ENCODE measurements at places on chromosomes 2 and 18. TPM values are rescaled to one million over a fixed set of nuclear protein-coding genes. Genes with fewer than 3 reads are reported as not detected.

Gene SCLY
- total RNA-seq: 21.2 TPM

Gene SLC8A1
- 0.21 TPM for total RNA-seq

- no peak overlapping the region for H3K4me3 ChIP-seq
- H3K27me3 ChIP-seq: no peaks in the 10 kb centered on the region
- H3K27ac ChIP-seq: no peak overlapping the region
- H3K4me1 ChIP-seq: no peaks in the 10 kb centered on the region
- H3K36me3 ChIP-seq: no peaks in the 10 kb centered on the region
- no peak for DNase-seq
Observed at GRCh38 chr2:13821255-13821880, 811.1 kb upstream of the LRATD1 start.

DNA sequence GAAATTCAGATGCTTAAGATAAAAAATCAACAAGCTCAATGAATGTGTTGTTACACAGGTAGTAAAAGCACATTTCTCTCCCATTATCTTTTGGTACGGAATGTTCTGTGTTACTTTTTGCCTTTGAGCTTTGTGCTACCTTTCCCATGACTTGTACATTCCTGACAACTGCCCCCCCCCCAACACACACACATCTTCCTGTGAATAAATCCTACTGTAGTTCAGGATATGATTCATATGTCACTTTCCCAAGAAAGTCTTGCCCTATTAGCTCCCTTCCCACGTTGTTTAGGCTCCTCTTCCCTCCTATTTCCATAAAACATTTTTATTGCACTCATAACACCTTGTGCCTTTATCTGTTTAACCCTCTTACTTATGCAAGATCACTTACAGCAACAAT is 442.6 kb upstream of the LRATD1 start:
- no peak overlapping the region for H3K4me3 ChIP-seq
- H3K27me3 ChIP-seq: no peaks in the 10 kb centered on the region
- H3K36me3 ChIP-seq: no peaks in the 10 kb centered on the region
- H3K27ac ChIP-seq: no peak overlapping the region
- DNase-seq: no peak

DNA sequence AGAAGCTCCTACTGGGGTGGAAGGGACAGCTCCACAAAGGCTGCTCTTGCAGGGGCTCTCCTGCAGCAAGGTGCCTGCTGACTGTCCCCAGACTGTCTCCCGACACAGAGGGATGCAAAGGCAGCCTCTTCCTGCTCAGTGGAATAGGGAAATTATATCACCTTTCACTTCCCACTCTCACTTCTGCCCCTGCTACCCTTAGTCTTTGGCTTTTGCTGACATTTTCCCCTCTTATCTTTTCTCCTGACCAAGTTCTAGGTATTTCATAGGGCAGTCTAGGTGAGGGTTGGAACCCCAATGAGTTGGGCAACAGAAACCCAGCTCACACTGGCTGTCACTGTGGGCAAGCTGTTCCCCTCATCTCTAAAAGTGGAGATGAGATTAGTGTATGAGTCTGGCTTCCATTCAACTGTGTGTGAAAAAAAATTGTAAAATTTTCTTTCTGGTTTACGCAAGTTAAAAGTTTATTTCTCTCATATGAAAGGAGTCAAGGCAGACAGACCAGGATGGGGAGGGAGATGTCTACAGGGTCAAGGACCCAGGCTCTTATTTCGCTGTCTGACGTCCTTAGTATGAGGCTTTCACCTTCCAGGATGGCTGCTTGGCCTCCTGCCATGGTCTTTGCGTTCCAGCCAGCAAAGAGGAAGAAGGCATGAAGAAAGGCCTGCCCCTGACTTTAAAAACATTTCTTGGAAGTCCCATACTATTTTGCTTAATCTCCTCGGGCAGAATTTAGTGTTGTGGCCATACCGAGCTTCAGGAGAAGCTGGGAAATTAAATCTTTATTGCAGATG is 7.5 kb upstream of the MOCOS start:
- no peak overlapping the region for H3K27ac ChIP-seq
- H3K36me3 ChIP-seq: no peaks in the 10 kb centered on the region
- DNase-seq: no peak
- no peak overlapping the region for H3K4me3 ChIP-seq

- no peak overlapping the region for H3K4me3 ChIP-seq
- H3K27ac ChIP-seq: no peak overlapping the region
- H3K36me3 ChIP-seq: no peaks in the 10 kb centered on the region
- peak; percentile 12 for DNase-seq
Observed at GRCh38 chr2:46854260-46854659, 61.3 kb downstream of the MCFD2 start.

DNA sequence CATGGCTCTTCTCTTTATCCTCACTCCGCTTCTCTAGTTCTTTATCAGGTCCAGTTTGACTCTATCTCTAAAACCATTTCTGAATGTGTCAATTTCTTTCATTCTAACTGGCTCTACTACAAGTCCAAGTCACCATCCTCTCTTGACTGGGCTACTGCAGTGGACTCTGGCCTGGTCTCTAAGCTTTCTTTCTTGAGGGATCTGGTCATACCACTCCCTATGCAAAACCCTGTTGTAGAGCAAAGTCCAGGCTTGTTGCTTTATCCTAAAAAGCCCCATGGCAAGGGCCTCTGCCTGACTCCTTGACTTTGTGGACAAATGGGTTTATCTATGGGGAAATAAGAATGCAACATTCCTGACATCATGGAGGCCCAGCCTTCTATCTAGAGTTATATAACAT is 87.1 kb downstream of the BCL2L11 start:
- H3K27ac ChIP-seq: peak overlapping the region; percentile 60
- DNase-seq: peak; percentile 72
- peaks cover 22% of the 10 kb centered on the region for H3K4me1 ChIP-seq
- no peaks in the 10 kb centered on the region for H3K36me3 ChIP-seq
- H3K4me3 ChIP-seq: no peak overlapping the region

DNA sequence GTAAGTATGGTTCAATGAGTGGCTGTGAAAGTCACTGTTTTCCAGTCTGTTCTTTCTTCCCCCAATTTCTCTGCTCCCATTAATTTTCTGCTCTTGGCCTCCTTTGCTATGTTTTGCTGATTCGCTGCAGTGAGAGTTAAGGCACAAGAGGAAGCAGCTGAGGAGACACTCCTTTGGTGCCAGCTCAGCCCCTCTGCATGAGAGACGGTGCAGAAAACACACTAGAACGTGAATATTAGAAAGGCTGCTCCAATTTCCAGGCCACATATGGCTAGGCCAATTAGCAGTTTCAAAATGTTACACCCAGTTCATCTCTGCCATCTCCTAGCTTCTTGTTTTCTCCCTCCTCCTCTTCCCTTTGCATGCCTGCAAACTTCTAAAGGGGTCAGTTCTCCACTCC is 38.9 kb downstream of the AKAIN1 start:
- H3K4me3 ChIP-seq: no peak overlapping the region
- no peak overlapping the region for H3K27ac ChIP-seq
- H3K4me1 ChIP-seq: no peaks in the 10 kb centered on the region
- H3K27me3 ChIP-seq: no peaks in the 10 kb centered on the region
- no peaks in the 10 kb centered on the region for H3K36me3 ChIP-seq

Gene CHRND
- not detected for total RNA-seq
